DMS79 (cell line): ENCODE measurements at places on chromosomes 4 and X.

DNA sequence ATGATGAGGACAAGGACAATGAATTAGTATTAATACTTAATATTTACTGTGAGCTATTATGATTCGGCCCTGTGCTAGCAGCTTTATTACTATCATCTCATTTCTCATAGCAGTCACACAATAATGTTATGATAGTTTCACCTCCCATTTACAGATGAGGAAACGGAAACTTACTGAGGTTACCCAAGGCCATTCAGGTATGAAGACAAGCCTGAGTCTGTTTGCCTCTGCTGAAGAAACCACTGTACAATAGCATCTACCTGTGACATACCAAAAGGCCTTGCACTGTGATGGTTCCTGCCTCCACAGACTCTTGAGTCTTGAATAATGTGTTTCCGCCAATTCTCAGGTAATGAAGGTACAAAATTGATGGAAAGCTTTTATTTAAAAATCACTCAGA, 248.5 kb downstream of the NPFFR2 start:
- DNase-seq, result no peak

GRCh38 chrX:19906293-19906692, 18.9 kb upstream of the SH3KBP1 start:
- no peak for DNase-seq

GRCh38 chrX:16061296-16061695, 62.1 kb upstream of the GRPR start:
- DNase-seq, result no peak

- DNase-seq, result no peak
Observed at GRCh38 chr4:13493793-13494192, 9.7 kb upstream of the RAB28 start.

DNA sequence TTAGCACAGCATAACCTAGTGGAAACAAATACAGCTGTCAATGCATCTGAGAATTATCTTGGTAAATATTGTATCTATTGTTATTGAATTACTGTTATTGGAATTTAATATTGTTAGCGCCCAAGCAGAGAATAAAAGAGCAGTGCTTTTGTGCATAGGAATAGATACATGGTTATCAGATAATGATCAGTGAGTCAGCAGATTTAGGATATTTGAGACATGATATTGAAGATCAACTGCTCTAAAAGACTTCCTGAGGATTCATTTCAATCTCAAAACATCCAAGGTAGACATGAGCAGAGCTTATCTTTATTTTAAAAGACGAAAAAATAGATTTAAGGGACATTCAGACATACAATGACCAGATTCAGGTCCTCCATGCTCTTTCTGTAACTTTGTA, 10.6 kb upstream of the H2AZ1 start:
- DNase-seq, result no peak

- no peak for DNase-seq
Observed at GRCh38 chr4:3523628-3524221, 8.5 kb downstream of the LRPAP1 start.

DNA sequence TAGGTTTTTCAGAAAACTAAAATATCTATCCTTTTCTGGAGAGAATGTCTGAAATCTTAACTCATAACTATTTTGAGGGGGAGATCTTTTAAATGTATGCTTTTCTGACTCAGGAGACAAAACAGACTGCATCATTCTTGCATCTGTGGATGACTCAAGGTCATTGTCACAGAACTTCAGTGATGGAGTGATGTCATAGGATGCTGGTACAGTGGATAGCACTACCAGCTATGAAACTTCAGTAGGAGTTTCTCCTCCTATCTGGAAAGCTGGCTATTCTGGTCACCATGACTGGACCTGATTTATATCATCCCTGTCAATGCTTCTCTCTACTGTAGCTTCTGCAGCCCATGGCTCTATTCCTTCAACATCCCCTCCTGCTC, 50.3 kb downstream of the PARM1 start:
- no peak for DNase-seq

DNA sequence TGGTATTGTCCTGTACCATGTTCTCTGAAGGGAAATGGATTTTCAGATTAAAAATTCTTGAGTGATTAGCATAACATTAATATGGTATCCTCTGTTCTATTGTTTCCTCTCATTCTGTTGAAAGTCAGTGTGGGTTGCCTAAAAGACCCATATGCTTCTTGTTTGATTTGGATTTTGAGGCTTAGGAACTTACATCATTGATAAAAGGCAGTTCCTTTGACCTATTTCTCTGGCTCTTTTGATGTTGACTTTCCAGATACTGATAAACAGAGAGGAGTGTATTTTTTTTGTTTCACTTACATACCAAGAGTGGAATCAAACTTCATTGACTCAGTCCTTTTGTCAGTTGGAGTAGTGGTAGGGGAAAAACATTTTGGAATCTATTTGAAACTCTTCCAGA, 32.8 kb downstream of the TMEM144 start:
- no peak for DNase-seq

GRCh38 chr4:152243896-152244595, 291.8 kb downstream of the FBXW7 start:
- DNase-seq, result no peak

DNA sequence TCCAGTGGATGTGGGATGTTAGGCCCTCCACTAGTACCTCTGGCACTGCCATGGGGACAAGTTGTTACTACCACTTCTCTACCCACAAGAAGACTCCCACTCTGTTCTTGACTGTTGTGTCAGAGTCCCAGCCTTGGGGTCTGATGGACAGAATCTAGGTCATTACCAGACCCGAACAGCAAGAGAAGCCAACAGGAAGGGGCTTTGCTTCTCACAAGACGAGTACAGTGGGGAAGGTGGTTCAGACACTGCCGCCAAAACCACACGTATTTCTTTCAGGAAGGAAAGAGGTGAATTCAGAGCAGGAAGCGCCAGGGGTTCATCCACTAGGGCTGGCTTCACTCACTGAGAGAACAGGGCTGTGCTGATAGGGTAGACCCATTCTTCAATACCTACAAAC, 161.3 kb upstream of the KIT start:
- DNase-seq, result no peak

DNA sequence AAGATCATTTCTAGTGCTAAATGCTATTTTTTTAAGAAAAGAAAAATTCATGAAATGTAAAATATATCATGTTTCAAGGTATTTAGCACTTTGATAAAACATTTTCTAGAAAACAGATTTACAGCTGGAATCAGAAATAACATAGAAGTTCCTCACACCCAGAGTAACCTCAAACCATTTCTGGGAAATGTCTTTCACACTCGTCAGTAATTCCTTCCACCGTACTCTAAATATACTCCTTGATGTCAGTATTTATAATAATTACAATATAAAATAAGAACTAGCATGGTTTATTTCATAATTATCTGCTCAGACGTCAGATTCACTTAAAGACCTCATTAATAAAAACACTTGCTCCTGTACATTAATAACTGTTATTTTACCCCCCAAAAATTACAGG, 103.9 kb downstream of the ADGRA3 start:
- no peak for DNase-seq

GRCh38 chrX:51759055-51759839, 16.0 kb downstream of the GSPT2 start:
- DNase-seq, result no peak

GRCh38 chr4:74670583-74670982, 123.7 kb downstream of the BTC start:
- DNase-seq, result no peak

GRCh38 chr4:103032574-103032973, 13.1 kb upstream of the SLC9B1 start:
- DNase-seq, result no peak

- DNase-seq, result no peak
Observed at GRCh38 chr4:84870398-84871163, 95.9 kb downstream of the WDFY3 start.

DNA sequence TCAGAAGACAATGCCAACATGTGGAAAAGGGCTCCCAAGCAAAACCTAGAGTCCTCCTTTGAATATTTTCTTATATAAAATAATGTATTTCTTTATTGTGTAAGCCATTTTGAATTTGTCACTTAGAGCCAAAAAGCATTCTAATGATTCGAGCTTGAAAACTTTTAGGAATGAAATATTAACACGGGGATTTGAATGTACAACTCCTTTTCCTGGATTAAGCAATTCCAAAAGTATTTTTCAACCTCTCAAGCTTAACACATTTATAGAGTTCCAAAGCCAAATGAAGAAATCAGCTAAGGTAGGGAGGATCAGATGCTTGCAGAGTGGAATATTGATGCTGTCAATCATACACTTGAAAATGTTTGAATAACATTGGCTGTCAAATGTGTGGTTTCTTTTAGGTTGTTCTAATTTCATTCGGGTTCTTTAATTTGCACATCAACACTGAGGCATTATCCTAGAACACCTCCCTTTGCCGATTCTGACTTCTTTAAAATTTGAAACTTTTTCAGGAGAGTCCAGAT, 67.2 kb upstream of the ETNPPL start:
- no peak for DNase-seq
